Left colon (tissue), 2 donors: ENCODE measurements at places on chromosomes 2 and 18. TPM values are rescaled to one million over a fixed set of nuclear protein-coding genes. Genes with fewer than 3 reads are reported as not detected.

DNA sequence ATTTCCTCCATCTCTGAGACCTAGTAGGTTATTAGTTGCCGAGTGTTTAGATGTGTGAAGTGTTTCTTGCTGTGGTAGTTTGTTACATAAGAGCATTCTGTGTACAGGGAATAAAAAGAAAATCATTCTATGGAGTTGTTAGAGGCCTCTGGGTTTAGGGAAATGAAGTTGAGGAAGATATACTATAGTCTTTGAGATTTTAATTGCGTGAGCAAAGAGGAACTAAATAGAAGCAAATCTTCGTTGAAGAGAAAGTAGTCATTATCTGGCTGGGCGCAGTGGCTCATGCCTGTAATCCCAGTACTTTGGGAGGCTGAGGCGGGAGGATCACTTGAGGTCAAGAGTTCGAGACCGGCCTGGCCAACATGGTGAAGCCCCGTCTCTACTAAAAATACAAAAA lies 19.0 kb downstream of the USP39 start:
- no peak for DNase-seq

DNA sequence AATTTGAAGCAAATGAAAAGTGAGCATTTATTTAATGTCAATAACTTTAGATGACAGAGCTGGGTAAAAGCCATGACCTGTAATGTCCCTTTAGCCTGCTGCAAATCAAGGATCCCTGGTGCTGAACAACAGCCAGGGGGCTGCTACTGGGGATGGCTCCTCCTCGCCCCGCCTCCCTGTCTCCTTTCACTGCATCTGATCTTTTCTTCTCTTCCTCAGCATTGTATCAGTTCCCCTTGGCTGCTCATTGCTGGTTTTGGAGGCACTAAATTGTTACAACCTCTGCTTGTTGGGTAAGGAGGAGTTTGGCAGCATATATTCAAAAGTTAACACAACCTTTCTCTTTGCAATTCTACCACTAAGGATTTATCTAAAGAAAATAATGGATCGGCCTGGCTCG lies 236.3 kb upstream of the ID2 start:
- DNase-seq, result no peak

GRCh38 chr2:88601286-88601685 lies 26.0 kb downstream of the EIF2AK3 start:
- DNase-seq, result no peak

- DNase-seq, result no peak
Measured at GRCh38 chr18:23671564-23671963, 8.9 kb upstream of the ANKRD29 start.

DNA sequence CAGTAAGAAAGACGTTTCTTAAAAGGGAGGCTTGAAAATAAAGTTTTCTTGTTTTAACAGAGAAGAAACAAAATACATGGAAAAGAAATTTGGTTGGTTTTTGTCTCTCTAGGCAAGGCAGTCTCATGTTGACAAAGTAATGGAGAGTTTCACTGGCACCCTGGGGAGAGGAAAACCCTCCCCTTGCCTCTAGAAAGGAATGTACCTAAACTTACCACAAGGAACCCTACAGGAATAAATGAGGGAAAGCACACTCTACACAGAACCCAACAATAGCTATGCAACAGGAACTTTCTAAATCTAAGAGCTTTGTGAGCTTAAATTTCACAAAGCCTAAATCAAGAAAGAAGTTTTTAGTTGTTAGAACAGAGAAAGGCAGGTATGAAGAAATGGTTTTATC lies 37.0 kb downstream of the FIGN start:
- DNase-seq, result no peak

DNA sequence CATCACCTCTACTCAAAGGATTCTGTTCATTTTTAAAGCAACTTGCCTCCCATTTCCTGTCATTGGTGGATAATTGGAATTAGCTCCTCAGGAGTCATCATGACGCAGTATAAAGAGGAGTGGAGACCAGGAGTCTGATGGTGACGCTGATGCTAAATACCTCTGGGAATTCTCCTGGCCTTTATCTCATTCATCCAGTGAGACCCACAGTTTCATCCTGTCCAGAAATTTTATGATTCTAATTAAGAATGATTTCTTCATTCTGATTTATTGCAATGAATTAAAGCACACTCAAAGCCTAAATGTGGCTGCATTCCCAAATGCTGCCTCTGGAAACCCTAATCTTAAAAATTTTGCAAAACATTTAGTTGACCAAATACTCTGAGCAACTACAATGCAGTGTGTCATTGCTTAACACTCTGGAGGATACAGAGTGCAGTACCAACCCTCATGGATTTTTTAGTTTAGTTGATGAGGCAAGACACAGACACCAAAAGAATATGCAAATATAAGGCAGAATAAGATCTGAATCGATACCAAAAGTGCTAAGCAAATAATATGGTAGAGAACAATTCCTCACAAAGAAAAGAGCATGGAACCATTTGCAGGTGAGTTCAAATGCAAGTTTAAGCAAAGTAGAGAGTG lies 236.2 kb downstream of the ETAA1 start:
- DNase-seq, result no peak

DNA sequence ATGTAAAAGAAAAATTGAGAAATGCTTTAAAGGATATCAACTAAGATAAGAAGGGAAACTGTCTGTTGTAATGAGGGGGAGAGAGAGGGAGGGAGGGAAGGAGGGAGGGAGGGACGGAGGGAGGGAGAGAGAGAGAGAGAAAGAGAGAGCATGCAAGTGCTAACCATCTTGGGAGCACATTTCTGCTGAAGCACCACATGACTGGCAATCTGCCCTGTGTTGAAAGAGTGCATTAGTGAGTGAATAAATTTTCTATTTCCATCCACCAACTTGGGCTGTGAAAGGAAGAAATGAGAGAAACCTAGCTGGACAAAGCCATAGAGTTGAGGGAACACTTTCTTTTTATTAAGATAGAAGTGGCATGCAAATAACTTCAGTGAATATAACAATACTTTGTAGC lies 110.7 kb downstream of the TMX3 start:
- no peak for DNase-seq

DNA sequence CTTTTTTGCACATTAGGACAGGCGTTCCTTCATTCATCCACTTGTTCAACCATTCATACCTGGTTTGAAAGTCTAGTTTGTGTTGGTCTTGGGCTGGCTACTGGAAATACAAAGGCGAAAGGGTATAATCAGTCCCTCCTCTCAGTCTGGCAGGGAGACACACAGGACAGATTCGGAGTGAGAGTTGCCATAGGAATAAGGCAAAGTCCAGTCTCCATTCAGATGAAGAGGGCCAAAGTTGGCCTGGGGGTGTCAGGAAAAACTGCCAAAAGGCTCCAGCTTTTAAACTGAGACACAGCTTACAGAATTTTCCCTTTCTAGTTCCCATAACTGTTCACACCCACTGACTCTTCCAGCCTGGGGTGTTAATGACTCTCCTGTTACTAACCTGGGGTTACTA lies 96.3 kb upstream of the AQP4 start:
- DNase-seq, result no peak

DNA sequence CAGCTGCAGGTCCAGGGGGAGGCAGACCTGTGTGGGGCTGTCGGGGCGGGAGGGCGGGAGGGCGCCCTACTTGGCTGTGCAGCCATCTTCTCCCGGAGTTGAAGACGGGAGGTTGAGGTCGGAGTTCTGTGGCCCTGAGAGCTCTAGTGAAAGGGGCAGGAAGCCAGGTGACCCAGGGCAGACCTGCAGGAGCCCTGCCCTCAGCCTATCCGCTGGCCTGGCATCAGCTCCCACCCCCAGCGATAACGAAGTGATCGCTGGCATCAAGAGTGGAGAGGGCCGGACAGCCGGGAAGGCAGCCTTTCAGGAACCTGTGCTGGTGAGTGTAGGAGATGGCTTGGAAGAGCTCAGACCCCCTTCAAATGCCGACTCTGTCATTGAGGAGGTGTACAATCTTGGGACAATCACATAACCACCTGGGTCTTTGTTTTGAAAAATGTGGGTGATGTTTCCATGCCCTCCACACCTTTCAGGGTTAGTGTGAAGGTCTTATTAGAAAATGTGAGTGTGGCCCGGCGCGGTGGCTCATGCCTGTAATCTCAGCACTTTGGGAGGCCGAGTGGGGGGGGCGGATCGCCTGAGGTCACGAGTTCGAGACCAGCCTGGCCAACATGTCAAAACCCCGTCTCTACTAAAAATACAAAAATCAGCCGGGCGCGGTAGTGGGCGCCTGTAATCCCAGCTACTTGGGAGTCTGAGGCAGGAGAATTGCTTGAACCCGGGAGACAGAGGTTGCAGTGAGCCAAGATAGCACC lies 1.3 kb downstream of the ARHGEF4 start:
- no peak for DNase-seq

GRCh38 chr2:70674636-70675430 lies 93.2 kb downstream of the ADD2 start:
- DNase-seq, result no peak

DNA sequence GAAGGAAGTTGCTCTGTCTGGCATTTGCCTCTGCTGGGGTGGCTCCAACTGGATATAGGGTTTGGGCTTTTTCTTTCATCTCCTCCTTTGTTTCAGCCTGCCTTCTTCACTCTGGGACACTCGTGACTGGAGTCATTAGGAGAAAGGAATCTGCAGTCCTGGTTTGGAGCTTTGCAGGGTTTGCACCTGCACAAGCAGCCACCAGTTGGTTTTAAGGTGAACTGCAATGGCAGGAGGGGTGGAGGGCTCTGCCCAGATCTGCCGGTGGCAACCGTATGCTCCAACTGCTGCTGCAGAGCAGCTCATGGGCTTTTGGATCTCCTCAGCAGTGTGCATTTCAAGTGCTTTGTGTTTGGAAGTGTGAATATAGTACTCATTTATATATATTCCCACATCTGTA lies 131.3 kb upstream of the MGAT5 start:
- no peak for DNase-seq

Gene CHST10
- 1.1 TPM for total RNA-seq

Gene ASB18
- total RNA-seq, result not detected

Gene TRIM54
- total RNA-seq, result 0.14 TPM

Gene GRHL1
- 2.3 TPM for total RNA-seq
